ENCODE measurements at places on chromosomes 1 and 21.

DNA sequence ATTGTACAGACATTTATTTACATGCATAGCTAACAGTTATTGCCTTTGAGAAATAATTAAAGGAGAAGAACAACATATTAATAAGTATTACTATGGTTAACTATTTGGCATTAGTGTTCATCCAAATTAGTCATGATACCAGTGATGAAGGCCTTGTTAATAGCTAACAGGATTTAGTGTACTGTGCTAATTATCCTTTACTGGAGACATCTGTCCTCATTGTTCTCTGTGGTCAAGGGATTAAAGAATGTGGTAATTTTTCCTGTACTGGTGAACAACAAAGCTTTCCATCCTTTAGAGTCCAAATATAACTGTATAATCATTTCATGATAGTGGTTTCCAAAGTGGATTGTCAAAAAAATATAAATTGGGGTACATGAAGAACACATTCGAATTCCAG lies 103.9 kb downstream of the ADGRL4 start:
- no peak for DNase-seq

DNA sequence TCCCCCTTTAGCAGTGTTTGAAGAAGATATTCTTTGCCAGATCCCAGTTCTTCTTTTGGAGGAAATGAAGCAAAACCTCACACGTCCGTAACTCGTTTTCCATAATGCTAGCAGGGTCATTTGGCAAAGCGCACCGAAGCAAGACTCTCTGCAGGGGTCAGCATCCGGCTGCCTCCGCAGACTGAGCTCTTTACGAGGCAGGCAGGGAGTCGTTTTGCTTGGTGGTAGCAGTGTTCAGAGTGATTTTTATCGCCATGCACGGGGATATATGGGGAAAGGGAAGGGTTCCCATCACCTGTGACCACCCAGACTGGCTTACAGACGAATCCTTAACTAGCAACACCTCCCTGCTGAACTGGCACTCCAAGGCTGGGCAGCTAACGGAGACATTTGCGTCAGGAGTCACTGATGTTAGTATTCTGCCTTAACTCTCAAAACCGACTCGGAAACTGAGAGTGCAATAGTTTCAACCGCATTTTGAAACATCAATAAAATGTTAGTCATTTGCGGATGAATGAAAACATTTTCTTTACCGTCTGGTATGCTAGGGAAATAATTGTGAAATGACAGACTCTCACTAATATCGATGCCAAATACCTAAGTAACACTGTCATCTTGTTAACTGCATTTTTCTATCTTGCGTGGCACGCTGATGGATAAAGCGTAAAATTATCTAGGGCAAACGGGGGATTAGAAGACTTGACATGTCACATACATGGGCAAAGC lies 2.2 kb upstream of the NEGR1 start:
- DNase-seq = no peak

DNA sequence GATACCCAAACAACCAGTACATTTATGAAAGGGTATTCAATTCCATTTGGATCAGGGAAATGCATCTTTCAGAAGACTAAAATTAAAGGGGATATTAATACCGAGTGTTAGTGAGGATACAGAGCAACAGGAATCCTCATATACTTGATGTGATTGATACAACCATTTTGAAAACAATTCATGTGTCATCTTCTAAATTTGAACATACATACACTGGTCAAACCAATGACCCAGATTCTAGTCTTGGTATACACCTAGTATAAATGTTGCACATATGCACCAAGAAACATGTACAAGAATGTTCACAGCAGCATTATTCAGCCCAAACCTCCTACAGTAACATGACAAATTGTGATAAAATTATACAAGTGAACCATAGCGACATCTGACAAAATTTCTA lies 58.6 kb downstream of the ZNF644 start:
- no peak for DNase-seq

GRCh38 chr21:33703750-33704606 lies 61.7 kb downstream of the ITSN1 start:
- DNase-seq = no peak

- peak; percentile 63 for DNase-seq
Observed at GRCh38 chr1:9942939-9943788, at the start of the genes LZIC and NMNAT1. TSS of gene LZIC (minus strand) at chr1:9943391. CDS start at chr1:9936619, 6,772 bp downstream. TSS of gene NMNAT1 (plus strand) at chr1:9943475. CDS start at chr1:9972074, 28,599 bp downstream.

DNA sequence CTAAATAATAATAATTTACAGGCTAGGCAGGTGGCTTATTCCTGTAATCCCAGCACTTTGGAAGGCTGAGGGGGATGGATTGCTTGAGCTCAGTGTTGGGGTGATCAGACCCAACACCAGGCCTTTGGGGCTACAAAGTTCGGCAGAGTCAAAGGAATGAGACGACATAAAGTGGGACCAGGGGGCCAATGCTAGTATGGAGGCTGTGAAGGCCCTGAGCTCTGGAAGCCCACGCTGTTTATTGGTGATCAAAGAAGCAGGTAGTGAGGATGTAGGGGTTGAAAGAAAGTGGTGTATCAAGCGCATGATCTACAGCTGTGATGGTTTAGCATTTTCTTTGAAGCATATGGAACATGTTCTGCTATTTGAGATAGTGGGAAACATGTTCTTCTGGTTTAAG lies 5.6 kb downstream of the BTBD8 start:
- DNase-seq = no peak
